ENCODE measurements at places on chromosomes 11 and 22. TPM values are rescaled to one million over a fixed set of nuclear protein-coding genes. Genes with fewer than 3 reads are reported as not detected.

DNA sequence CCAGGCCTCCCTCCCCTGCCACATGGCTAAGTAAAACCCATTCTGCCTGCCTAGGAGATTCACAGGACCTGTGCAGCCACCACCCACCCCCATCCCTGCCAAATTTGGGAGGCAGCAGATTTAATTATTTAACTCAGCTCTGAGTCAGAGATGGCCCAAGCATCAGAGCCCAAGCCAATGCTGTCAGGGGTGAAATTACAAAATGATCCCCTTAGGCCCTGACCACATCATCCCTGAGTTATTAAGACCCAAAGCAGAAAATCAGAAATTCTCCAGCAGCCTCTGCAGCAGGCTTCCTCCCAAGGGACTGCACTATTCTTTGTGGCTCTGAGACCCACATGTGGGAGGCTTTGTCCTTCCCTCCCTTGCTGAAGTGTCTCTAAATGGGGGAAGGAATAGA lies 52.8 kb upstream of the RRAS2 start:
- DNase-seq = no peak

DNA sequence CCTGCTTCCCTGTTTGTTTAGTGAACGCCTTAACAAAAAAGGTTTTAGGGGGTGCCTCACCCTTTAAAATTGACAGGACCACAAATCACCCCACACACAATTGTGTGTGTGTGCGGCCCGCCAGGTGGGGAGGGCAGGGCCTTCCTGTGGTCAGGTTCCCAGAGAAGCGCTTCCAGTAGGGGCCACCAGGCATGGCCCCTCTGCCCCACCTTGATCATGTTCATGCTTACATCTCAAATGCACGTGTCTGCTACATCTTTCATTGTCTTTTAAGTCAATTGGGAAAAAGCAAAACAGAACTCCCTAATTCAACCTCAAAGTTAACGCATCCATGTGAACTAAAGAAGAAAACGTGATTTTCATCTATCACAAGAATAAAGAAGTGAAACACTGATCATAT lies 1335.3 kb downstream of the TBC1D22A start:
- DNase-seq = no peak

DNA sequence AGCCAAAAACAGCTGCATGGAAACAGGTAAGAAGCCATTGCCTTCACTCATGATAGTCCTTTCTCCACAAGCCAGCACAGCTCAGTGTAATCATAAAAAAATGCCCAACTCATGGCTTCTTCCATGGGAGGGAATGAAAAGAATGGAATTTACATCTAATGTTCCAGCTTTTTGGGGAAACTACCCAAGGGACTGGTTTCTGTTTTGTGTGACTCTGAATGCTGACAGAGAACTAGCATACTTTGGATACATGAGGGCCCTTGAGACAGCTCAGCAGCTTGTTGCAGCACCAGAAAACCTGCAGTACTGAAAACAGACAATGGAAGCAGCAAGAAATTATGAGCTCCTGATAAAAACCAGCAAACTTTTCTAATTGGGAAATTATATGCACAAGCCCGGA lies 24.2 kb upstream of the HORMAD2 start:
- DNase-seq = no peak

DNA sequence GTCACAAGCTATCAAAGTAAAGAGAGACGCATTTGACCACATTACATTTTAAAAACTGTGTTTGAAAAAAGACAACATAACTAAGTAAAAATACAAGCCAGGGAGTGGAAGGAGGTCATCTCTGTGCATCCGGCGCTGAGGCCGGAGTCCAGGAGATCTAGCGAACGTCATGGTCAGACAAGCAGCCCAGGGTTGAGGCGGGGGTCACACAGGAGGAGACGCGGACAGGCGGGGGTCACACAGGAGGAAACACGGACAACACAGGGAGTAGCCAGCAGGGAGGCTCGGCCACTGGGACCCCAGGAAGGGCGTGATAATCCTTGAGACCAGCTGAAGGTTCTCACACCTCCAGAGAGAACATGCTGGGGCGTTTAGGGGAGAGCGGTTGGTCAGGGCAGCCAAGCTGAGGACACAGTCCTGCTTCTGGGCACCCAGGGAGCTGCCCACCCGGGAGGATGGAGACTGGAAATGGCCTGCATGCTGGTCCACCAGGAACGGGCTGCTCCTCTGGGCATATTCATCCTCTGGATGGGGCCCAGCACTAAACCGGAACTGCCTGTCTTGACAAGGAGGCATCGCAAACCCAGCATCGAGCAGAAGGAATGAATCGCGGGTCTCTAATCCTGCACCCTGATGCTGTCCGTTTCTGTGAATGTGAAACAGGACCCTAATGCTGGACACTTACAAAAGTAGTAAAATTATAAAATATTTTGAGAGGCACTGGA lies 40.9 kb upstream of the MUC5AC start:
- DNase-seq = no peak

DNA sequence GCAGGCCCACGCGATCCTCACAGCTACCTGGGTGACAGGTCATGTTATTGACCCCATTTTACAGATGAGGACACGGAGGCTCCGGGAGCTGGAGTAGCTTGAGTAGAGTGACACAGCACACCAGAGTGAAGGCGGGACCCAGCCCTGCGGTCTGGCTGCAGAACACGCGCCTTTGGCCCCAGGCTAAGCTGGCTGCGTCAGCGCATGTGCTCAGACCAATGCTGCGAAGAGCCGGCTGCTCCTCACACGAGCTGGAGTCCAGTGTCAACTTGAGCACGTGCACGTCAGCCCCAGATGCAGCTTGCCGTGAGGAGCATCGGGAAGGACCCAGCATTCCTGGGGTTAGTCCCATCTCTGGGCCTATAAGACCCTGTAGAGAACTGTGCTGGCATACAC lies 49.9 kb downstream of the SCUBE1 start:
- no peak for DNase-seq

GRCh38 chr11:69986440-69986787 lies 91.7 kb upstream of the ANO1 start:
- no peak for DNase-seq

DNA sequence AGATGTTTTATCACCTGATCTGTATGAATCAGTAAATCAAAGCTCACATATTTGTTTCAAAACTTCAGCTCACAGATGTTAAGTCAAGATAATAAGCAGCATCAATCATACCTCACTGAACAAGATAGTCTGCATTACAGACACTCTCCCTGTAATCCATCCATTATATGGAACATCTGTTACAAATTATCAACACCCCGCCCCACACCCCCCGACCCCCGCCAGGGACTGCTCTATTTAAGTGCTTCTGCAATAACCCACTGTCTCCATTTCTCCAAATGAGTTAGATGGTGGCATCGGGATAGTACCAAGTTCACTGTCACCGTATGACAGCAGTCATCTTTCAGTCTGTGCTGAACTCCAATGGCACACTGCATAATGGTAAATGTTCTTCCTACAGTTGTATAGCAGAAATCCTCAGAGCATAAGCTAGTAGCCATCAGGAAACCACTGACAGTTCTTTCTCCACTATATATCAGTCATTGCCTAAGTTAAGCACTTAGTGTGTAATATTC lies 447.0 kb upstream of the ARHGAP42 start:
- no peak for DNase-seq

- peak; percentile 75 for DNase-seq
Observed at GRCh38 chr11:75773595-75774353, 5.2 kb downstream of the DGAT2 start.

DNA sequence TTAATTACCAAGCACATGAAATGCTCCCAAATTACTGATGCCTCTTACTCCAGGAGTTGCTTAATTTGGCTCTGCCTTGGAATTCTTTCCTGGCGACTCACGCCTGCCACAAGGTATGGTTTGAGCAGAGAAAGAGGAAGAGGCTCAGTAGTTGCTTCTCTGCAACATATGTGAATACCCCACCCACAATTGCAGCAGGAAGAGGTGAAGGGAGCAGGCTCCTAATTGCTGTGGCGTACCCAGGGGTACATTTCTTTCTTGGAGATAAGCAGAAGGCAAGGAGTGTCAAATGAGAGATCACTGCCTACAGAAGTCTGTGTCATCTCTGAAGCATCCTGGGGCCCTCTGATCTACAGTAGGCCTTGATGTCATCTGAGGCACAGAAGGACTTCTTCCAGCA lies 10.6 kb upstream of the NNMT start:
- DNase-seq = peak; percentile 35

DNA sequence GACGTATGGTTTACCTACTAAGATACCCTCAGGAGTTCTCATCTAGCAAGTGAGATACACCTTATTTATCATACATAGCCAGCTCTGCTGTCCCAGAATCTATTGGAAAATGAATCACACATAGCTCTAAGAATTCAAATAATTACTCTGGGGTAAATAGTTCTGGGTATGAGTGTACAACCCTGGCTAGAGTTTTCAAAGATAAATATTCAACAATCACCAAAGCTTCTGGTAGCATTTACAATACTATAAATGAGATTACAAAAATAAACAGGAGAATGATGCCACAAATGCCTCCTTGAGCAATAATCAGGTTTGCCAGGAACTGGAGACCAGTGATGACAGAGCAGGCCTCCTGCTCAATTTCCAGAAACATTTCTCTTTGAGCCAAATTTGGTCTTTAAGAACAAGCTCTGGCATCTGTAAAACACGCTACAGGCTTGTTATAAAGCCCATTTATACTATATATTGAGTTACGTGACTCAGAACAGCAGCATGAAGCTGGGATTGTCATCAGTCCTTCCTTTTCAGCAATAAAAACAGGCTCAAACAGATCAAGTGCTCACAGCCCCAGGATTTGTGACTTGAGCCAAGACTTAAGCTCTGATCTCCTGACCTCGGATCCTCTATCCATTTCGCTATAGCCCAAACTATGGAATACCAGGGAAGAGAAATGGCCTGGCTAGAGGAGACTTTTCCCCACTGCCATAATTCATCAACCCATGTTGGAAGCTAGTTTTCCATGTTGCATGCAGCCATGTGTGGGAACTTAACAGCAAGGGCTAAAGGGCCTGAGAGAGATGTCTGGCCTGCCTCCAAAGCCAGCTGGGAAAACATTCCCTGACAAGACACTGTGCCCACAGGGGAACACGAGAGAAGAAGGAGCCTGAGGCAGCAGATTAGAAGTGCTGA lies 19.7 kb downstream of the RAB30 start:
- no peak for DNase-seq

DNA sequence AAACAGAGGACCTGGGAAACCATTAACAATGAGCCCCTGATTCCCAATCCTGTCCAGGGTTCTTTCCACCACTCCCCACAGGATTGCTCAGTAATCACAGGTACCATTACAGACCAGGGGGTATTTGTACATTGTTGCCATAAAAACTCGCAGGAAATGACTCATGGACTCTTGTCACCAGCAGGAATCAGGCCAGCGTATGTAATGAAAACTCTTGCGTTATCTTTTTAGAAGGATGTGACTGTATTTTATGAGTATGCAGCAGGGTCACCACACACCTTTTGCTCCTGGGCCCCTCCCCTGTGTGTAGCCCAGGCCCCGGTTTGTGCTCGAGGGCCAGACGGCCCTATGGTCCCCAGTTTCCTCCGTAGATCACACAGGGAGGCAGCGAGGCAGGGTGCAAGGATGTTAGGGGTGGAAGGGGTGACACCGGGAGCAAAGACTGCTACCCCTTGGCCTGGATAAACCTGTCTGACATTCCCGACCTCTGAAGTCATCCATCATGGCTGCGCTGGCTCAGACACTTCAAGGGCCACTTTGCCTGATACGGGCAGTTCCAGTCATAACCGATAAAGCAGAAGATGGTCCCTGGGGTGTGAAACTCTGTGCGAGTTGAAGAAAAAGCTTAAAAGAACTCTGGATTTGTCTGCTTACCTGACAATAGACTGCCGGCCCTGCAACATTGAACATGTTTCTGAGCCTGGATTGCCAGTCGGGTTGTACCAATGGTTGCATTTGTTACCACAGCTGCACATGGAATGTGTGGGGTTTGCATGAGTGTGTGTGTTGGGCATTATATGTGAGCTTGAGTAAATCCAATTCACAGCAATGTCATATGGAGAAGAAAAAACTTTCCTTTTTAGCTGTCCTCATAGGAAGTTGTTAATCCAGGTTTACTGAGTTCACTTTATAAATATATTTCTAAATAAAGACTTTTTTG lies 56.9 kb downstream of the MICAL2 start:
- peak; percentile 65 for DNase-seq

GRCh38 chr11:27040302-27041115 lies at the start of gene BBOX1:
Gene BBOX1, plus strand, starts transcription at chr11:27040815. Its CDS starts 14,616 bp downstream, at chr11:27055431.
- DNase-seq = no peak

- no peak for DNase-seq
Observed at GRCh38 chr11:35815556-35816315, 128.1 kb upstream of the LDLRAD3 start.

CDC42EP2 gene
- total RNA-seq = 3.0 TPM

OR5I1 gene
- not detected for total RNA-seq

Measured in activated CD4-positive, alpha-beta T cell treated with anti-CD3 and anti-CD28 coated beads, Interleukin-2, amount 10 ng/mL, durations not matched to agents 24 days and 14 days (primary cell).